Omental fat pad (tissue), 4 donors: ENCODE measurements at places on chromosomes 3 and 15.

DNA sequence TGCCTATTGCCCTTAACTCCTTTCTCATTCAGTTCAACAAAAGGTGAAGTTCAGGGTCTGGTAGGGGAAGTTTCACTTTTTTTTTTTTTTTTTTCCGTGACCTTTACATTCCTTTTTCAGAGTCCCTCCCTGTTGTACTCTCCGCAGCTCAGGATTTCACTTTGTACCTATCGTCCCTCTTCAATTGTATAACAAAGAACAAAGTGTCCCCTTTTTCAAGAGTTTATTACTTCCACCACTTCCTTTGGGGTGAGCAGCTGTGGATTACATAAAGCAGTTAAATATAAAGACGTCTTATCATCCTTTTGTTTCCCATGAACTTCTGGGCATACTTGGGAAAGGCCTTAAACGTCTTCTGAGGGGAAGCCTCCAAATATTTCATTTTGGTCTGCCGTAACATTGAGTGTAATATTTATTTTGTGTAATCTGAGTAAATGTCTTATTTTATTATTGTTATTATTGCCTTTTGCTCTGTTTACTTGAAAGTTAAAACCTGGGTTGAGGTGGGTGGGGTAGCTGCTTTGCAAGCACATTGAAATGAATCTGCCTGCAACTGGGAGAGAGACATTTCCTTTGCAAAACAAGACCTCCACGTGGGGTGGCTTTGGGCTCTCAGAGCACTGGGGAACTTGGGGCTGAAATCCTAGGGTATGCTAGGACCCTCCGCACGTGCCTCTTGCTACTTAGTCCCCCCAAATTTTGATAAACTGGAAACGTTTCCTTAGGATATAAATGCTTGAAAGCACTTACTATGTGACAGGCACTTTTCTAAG, 169.4 kb downstream of the MCTP2 start:
- no peak for DNase-seq

GRCh38 chr15:55552926-55553325, 35.2 kb downstream of the PYGO1 start:
- DNase-seq, result no peak

DNA sequence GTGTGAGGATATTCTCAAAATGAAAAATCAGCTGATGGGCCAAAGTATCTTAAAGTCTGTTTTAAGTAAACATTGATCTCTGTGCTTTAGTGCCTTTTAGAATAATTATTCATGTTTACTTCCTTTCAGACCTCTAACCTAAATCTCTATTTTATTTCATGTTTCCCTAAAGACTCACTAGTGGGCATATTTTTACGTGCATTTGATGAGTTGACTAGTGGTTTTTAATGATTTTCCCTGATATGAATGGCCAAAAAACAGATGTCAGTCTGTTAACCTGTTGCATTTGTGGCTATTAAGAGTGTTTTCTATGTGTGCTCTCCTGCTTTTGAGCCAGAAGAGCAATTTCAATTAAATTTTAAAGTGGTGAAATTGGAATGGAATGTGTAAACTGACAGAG, 6.9 kb downstream of the FAIM start:
- no peak for DNase-seq

- DNase-seq, result no peak
Observed at GRCh38 chr15:82570721-82571508, 30.7 kb upstream of the RPS17 start.

- no peak for DNase-seq
Observed at GRCh38 chr3:171967932-171968678, 71.3 kb upstream of the FNDC3B start.

DNA sequence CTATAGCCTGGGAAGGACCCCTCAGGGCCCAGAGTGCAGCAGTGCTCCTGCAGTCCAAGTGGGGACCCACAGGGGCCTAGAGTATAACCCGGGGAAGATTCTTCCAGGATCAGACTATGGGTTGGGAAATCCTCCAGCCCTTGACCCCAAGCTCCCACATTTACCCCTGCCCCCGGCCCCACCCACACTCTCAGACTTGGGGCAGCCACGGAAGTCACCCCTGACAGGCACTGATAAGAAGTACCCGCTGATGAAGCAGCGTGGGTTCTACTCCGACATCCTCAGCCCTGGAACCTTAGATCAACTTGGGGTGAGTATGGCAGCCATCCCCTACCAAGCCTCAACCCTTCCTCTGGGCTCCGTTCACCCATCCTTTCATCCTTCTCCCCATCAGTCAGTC, 6.3 kb downstream of the DNAH1 start:
- no peak for DNase-seq

GRCh38 chr3:138326866-138327595, 2.6 kb downstream of the NME9 start:
- no peak for DNase-seq

DNA sequence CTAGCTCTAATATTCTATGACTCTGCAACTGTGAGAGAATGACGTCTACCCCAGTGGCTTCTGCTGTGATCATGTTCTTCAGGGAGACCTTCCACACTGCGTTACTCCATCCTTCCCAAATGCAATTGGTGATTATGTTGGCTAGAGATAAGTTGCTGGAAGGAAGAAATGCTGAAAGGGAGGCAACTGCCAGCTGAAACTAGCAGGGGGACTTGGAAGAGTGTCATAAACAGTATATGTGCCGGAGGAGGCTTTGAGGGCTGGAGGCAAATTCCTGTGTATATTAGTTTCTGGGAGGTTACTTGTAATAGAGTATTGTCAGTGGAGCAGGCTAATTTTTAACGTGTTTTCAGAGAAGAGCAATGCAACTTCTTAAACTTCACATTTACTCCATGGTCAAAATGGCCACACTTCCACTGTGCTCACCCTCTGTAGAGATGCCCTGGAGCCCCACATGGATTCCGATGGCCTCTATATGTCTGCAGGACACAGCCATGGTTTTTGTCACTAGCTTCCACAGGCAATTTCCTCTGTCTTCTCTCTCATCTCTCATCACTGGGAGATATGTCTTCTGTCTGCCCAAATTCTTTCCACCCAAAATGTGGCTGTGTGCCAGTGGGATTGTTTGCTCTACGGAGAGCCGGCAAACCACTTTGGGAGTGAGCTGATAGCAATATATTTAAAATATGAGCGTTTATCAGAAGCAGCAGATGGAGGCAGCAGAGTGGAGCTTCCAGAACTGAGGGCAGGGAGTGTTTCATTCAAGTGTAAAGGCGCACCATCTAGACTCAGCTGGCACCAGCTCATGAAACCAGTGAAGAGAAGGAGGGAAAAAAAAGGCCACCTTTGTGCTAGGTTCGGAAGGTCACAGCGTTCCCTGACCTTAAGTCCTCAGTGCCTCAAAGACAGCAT, 13.3 kb upstream of the CD47 start:
- no peak for DNase-seq
